ENCODE measurements at places on chromosomes 4 and X.

DNA sequence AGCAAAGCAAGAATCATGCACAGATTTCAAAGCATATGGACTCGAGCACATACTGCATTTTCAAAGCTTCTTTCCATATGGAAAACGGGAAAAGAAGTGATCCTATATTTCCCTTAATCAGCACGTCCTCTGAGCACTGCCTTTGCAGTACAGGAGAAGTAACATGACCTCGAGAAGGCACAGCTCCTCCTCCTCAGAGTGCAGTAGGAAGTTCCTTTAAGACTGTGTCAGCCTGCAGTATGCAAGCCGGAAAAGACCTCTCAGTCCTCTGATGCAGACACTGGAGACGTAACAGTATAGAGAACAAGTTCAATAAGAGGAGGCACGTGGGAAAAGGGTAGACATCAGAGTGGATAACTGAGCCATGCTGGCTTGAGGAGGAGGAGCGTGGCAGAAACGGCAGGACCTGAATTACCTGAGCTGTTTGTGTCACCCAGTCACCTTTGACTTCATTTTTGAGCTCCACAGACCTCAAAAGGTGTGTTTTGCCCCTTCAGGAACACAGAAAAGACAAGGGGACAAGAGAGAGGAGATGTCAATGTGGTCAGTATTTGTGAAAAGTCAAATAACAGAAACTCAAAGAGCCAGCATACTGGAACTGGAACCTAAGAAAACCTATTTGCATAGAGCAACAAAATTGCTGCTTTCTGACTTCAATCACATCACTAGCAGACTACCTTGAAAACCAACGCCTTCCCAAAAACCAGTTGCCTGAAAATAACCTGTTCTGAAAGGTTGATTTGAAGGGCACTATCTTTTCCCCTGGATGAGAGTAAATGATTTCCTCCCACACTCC is 20.8 kb downstream of the IRF2 start:
- DNase-seq = peak; percentile 56

- no peak for DNase-seq
These were observed 26.8 kb downstream of the ZMAT1 start for GRCh38 chrX:101904996-101905395.

- DNase-seq = no peak
These were observed 232.2 kb downstream of the IDS start for GRCh38 chrX:149272690-149273463.

DNA sequence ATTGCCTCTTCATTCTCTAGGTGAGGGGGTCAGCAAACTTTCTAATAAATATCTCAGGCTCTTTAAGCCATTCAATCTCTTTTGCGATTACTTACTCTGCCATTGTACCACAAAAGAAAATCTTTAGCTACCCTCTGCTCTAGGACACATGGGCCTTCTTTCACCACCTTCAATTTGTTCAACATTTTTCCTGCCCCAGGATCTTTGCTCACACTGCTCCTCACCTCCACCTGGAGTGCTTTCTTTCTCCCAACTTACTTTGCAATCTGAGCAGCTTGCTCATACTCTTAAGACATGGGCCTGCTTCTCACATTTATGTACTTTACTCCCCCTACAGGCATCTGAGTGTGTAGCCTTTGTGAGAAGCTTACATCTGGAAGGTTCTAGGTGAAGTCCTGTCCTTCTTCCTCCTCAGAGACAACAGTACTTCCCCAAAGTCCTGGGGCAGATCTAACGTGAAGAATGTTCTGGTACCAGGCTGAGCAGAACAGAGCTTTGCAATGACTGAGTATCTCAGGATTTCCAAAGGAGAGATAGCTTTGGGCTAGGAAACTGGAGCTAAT is 55.0 kb upstream of the PRDM5 start:
- DNase-seq = no peak

GRCh38 chr4:59814402-59815010 is 1385.6 kb upstream of the ADGRL3 start:
- no peak for DNase-seq

GRCh38 chr4:94032754-94033153 is 174.9 kb upstream of the SMARCAD1 start:
- DNase-seq = no peak

- DNase-seq = no peak
These were observed 184.7 kb downstream of the KCNIP4 start for GRCh38 chr4:21763855-21764254.

DNA sequence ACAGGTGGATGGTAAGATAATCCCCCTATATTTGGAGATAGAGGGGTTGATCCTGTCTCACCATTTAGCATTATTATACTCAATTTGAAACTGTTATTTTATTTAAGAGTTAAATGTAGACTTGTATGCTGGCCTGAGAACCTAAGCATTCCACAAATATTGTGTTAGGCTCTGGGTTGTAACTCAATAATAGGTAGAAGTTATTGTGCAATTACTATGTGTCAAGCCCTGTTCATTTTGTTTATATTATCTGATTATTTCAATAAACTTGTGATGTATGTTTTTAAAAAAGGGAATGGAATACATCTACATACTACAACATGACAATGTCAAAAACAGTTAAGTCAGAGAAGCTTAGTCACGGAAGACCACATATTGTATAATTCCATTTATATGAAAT is 13.6 kb upstream of the TXK start:
- no peak for DNase-seq

GRCh38 chr4:924107-925096 is 7.7 kb downstream of the GAK start:
- DNase-seq = no peak

GRCh38 chrX:154327038-154327820 is 31.6 kb downstream of the TKTL1 start:
- DNase-seq = peak; percentile 72

- no peak for DNase-seq
These were observed 281.3 kb upstream of the ANKRD50 start for GRCh38 chr4:124993838-124994237.

DNA sequence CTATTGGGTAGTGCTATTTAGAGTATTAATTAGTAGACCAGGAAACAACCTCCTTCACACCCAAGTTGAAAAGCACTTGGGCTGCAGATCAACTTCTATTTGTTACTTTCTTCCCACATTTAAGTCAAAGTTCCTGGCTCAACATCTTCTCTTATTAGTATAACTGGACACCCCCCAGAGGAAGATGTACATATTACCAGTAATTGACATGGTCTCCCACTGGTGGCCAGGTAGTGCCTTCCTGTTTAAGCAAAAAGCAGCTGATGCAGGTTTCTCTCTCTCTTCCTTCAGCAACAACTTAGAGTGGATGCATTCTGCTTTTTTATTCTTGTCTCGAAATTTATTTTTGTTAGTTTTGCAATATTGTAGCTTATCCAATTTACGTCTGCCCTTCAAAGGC is 438.1 kb downstream of the GBA3 start:
- no peak for DNase-seq

GRCh38 chr4:53928825-53929224 is 135.6 kb downstream of the CHIC2 start:
- no peak for DNase-seq

- no peak for DNase-seq
These were observed 96.4 kb upstream of the IQCM start for GRCh38 chr4:149912000-149912399.

DNA sequence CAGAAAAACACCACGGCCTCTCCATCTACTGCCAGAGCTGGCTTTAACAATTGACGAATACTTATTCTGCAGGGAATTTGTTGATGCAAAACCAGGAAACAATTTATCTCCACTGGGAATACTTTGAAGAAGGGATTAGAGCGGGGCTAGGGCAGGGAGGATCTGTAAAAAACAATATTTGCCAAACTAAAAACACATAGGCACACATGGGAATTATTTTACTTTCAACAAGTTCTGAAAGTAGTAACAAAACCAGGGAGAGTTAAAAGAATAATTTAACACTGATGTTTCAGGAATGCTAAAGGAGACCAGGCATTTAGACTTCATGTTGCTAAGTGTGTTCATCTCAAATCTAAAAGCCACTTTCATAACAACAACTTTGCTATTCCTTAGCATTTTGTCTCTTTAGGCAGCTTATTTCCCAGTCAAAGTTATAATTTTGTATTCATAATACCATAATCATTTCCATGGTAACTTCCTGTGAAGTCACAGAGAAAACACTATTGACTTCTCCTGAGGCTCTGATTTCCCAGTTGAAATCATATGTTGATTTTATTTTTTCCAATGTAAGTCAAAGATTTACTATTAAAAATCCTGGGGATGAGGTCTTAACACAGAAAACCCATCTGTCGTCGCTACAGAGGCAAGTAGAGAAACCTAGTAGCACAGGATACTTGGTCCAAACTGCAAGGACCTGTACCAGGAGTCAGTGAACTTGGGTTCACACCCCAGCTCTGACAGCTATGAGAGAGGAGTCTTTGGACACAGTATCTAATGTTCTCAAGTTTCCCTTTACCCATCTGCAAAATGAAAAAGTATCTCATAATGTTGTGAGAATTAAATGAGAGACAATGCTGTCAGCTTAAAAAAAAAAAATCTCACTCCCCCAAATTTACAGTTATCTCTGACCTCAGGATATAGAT is 69.3 kb downstream of the SH3RF1 start:
- DNase-seq = no peak

DNA sequence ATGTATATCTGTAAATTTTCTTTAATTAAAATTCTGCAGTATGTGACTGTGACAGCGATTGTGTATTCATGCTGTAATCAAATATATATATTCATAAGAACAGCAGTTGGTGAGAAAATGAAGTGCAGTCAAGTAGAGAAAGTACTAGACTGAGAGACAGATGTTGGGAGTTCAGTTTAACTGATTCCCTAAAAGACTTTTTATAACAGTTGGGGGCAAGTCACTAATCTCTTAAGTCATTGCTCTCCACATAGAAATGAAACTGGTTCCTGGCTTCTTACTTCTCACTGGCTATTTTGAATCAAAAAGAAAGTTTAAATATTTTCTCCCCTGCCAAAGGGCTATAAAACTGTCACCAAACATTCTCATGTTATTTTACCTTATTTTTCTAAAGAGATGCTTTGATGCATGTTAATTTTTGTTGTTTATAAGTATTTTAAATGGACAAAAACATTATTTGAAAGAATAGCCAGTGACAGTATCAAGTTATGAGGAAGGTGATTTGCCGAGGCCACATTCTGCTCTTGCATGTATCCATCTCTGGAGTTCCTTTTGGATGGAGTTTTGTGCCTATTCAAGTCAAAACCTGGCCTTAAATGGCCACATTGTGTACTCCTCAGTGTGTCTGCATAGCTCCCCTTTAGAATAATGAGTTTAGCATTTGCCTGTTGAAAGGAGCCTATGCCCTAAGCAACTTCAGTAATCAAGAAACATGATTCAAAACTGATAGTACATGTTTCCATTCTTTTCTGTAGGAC is 30.8 kb downstream of the EXOC1 start:
- DNase-seq = no peak

DNA sequence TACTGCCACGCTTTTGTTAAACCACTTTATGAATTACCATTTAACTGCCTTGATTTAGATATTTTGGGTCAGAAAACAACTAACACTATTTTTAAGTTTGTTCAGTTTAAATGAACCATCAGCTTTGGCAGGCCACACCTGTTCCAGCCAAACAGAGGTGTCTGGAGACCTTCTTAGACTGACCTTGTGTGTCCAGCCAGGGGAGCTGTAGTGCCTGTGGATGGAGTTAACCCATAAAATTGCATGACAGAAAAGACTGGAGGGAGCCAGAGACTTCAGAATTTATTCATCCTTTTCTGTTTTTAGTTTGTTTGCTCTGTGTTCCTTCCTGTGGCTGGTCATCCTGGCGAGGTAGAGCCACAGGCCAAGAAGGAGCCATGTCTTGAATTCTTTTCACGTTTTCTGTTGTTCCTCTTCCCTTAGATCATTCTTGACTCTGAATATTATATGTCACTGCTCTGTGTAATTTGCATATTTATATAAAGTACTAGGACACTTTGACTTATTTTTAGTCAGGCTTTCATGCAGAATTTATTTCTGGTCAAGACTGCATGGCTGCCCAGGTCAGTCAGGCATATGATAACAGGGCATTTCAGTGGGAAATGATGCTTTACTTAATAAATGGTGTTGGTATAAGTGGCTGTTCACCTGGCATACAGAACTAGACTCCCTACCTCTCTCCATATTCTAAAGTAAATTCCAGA is 26.7 kb downstream of the HERC3 start:
- no peak for DNase-seq

- DNase-seq = no peak
These were observed 186.0 kb upstream of the FRMPD4 start for GRCh38 chrX:11952176-11952720.

DNA sequence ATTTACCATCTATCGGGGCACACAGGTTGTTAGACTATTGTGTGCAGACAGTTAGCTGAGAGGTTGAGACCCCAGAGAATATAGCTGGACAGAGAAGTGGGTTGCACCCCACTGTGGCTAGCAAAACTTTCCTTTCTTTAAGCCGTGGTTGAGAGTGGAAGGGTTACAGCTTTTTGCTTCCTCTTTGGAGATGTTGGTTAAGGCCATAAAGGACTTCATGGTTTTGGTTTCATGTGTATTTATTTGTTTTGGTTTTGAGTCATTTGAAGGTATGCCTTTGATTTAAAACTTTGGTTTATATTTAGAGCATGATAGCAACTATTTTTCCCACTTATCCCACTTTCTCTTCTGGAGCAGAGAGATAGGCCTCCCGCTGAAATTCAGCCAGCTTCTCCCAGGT is 274.3 kb upstream of the IL1RAPL1 start:
- DNase-seq = no peak

DNA sequence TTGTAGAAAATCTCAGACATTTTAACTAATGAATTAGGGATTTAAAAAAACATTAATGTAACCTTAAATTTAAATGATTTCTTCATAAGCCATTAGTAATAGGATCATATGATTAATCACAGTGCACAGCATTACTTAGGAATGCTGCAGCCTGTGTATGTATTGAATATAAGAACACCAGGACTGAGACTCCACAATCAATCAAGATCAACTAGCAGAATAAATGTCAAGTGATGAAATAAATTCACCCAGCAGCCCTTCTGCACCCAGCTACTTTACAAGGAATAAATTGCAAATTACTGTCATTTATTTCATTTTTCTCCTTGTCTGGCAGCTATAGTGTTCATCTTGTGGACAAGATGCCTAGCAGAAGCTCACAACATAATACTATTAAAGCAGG is 46.5 kb downstream of the NEIL3 start:
- no peak for DNase-seq

GRCh38 chr4:120691106-120691505 is 231.4 kb downstream of the PRDM5 start:
- no peak for DNase-seq

GRCh38 chrX:37745835-37746217 is 34.0 kb upstream of the CYBB start:
- no peak for DNase-seq

- DNase-seq = no peak
These were observed 14.1 kb downstream of the FAT1 start for GRCh38 chr4:186709517-186709916.

- no peak for DNase-seq
These were observed 328.2 kb downstream of the DKK2 start for GRCh38 chr4:106707776-106708463.

DNA sequence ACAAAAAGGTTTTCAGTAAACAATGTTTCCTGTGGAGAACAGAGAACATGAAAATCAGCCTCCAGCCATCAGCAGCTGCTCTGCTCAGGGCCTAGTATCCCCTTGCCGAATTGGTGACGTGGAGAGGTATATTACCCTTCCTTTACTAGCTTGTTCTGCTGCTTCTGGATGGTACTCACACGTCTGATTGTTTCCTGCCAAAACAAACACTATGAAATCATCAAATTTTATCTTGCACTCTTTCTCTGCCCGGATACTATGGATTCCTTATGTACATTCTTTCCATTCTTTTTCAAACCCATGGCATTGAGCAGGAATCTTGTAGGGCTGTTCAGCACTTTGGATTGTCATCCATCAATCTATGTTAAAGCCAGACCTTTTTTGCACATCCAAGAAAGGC is 18.8 kb upstream of the METAP1 start:
- no peak for DNase-seq

GRCh38 chrX:1045680-1046314 is 166.7 kb downstream of the CRLF2 start:
- DNase-seq = no peak

Data from activated naive CD4-positive, alpha-beta T cell treated with anti-CD3 and anti-CD28 coated beads, Interleukin-2, amount 10 ng/mL, durations not matched to agents 7 days and 5 days (primary cell).